ENCODE measurements at places on chromosomes 2 and 18. TPM values are rescaled to one million over a fixed set of nuclear protein-coding genes. Genes with fewer than 3 reads are reported as not detected.

GRCh38 chr18:7458884-7459283 lies 108.2 kb upstream of the PTPRM start:
- peak; percentile 28 for DNase-seq
- no peak overlapping the region for H3K4me3 ChIP-seq
- peak overlapping the region; percentile 81 for H3K27ac ChIP-seq
- H3K4me1 ChIP-seq: peaks cover 48% of the 10 kb centered on the region

The MROH2A gene
- not detected for total RNA-seq

The C1QL2 gene
- not detected for total RNA-seq

The CHRND gene
- not detected for total RNA-seq

The CTAGE1 gene
- not detected for total RNA-seq

The RAX gene
- not detected for total RNA-seq

- no peak overlapping the region for H3K27ac ChIP-seq
- no peak overlapping the region for H3K4me3 ChIP-seq
- no peak for DNase-seq
- H3K4me1 ChIP-seq: no peaks in the 10 kb centered on the region
- no peaks in the 10 kb centered on the region for H3K27me3 ChIP-seq
- no peaks in the 10 kb centered on the region for H3K36me3 ChIP-seq
These were observed 169.4 kb upstream of the SERPINE2 start for GRCh38 chr2:224208443-224208842.

The TMEM163 gene
- 0.22 TPM for total RNA-seq

- H3K27ac ChIP-seq: no peak overlapping the region
- H3K36me3 ChIP-seq: no peaks in the 10 kb centered on the region
- no peaks in the 10 kb centered on the region for H3K4me1 ChIP-seq
- H3K4me3 ChIP-seq: no peak overlapping the region
- DNase-seq: no peak
- H3K27me3 ChIP-seq: no peaks in the 10 kb centered on the region
These were observed 4.6 kb downstream of the IL1RL1 start for GRCh38 chr2:102315921-102316320.

GRCh38 chr2:124689348-124689747 lies 664.3 kb downstream of the CNTNAP5 start:
- H3K27ac ChIP-seq: no peak overlapping the region
- no peaks in the 10 kb centered on the region for H3K27me3 ChIP-seq
- H3K4me1 ChIP-seq: no peaks in the 10 kb centered on the region
- no peaks in the 10 kb centered on the region for H3K36me3 ChIP-seq
- no peak for DNase-seq
- H3K4me3 ChIP-seq: no peak overlapping the region
